ENCODE measurements at places on chromosomes 13 and 19.

DNA sequence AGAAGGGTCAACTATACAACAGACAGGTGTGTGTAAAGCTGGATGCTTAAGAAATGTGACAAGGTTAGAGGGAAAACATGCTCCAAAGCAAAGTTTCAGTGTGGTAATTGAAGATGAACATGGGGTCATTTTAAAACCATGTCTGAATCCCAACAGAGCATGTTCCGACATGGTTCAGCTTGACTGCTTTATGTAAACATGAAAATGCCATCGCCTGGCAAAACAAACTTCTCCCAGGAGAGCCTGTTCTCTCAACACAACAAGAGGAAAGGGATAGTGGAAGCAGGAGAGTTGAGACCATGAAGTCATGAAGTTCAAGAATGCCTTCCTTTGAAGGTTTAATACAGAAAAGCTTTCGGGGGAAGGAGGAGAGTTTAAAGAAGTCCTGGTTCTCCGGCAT lies 85.8 kb downstream of the EPSTI1 start:
- DNase-seq: no peak

GRCh38 chr19:38543807-38544568 lies 73.8 kb downstream of the MAP4K1 start:
- peak; percentile 81 for DNase-seq

GRCh38 chr19:13784731-13785452 lies 10.4 kb upstream of the ZSWIM4 start:
- DNase-seq: peak; percentile 53

DNA sequence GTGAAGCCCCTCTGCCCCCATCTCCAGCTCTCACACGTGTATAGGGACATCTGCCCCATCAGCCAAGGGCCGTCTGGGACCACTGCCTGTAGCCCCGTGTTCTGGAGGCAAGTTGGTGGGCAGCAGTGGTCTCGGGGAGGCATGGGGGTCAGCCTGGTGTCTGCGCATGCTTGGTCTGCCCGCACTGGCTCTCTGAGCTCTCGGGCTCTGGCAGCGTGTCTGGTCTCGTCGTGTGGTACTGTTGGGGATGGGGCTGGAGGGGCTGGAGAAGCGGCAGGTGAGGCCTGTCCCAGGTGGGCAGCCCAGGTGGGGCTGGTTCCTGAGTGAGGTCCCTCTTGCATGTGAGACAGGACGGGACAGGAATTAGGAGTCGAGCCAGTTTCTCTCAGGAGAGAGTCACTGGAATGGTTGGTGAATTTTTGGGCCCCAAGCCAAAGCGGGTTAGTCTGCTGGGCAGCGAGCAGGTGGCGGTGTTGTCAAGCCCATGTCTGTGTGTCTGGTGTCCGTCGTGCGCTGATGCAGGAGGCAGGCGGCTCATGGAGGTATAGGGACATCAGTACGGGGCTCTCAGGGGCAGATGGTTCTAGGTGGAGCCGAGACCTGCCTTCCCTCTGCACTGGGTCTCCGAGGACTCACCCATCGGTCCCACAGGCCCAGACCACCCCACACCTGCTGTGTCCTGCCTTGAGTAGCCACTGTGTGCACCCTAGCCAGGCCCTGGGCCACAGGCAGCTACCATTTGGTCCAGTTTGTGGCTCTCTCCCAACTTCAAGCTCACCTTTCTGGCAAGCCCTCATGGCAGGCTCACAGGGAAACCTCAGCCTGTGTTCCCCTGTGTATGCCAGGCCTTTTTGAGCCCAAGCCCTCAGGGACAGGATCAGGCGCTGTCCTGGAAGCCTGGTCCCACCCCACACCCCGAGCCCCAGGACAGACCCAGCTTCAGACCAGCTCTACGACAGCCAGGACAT lies 18.2 kb downstream of the COMP start:
- DNase-seq: no peak
